NCI-H510A treated with DMSO at 0.1 percent for 48 hours (cell line): ENCODE measurements at places on chromosomes 3 and 15.
A peak's percentile ranks its signal among the peaks of the same experiment; 100 is the strongest.

DNA sequence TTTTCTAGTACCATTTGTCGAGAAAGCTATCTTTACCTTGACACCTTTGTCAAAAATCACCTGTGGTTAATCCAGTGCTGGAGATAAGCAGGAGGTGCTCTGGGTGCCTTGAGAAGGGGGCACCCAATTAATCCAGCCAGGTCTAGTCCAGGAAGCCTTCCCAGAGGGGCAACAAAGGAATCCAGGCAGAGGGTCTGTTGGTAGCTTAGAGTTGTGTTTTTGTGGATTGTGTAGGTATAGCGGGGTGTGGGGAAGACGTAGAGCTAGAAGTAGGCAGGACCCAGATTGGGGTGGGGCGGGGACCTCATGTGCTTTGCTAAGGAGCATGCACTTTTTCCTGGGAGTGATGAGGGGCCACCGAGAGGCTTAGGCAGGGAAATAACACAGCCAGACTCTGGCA lies 6.0 kb upstream of the PIGZ start:
- no peak for DNase-seq

GRCh38 chr3:63092515-63092914 lies 185.6 kb upstream of the SYNPR start:
- no peak for DNase-seq

GRCh38 chr3:81869382-81869781 lies 107.9 kb upstream of the GBE1 start:
- DNase-seq, result no peak

- no peak for DNase-seq
Measured at GRCh38 chr3:12115849-12116248, 42.9 kb downstream of the TIMP4 start.

- no peak for DNase-seq
Measured at GRCh38 chr3:78839693-78840092, 928.1 kb downstream of the ROBO1 start.

DNA sequence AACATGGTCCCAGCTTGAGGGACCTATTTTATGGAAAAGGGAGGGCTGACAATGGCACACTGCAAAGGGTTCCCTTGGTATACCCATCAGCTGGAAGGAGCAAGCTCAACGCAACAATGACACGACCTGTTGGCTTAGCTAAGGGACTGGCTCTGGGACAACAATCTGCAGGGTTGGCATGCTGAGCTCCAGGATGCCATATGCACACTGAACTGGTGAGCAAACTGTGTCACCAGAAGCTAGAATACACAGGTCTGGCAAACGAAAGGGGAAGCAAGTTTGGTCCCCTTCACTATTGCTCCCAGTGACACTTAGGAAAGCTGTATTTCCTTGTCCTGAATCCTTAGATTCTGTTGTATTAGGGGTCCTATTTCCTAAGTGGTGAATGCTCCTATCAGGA lies 38.0 kb upstream of the RASGRF1 start:
- no peak for DNase-seq

DNA sequence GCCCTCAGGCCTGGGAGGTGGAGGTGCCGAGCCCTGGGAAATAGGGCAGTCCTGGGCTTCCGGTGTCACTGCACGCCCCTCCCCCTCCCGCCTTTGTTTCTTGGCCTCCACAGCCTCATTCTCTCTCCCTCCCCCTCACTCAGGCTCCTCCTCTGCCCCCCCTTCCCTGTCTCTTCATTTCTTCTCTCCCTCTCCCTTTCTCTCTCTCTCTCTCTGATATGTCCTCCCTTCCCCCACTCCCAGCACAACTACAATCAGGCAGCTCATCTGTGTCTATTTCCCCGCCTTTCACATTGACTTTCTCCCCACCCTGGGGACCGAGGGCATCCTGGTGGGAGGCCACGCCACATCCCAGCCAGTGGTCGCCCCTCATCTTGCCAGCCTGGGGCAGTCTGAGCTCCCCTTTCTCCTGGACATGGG lies 40.2 kb downstream of the IDH2 start:
- DNase-seq, result peak; percentile 91

- no peak for DNase-seq
Measured at GRCh38 chr15:94029495-94029894, 201.9 kb upstream of the MCTP2 start.

DNA sequence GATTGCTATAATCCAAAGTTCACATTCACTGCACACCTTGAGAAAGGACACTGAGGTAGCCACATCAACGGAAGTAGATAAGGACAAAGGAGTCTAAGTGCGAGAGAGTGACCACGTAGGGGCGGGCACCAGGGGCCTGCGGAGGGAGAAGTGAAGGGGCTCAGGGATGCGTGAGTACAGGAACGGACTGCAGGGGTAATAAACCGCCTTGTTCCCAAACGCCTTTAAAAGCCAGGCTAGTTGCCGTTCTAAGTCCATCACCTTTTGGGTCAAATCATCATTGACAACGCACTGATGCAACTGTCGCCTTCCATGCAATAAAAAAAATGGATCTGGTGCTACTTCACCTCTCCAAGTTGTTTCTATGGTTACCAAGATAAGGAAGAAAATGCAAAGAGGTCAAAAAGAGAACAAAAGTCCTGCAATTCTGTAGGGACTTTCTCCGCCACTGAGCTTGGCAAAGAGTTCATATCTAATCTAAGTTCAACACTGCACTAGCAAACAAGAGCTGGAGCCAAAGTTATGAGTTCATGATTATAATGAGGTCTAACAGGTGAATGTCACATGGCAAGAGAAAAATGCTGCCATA lies 32.6 kb upstream of the ATP11B start:
- DNase-seq, result no peak

GRCh38 chr3:116618138-116618537 lies 91.4 kb upstream of the TUSC7 start:
- DNase-seq, result no peak
